ENCODE measurements at places on chromosomes 3 and 15.

DNA sequence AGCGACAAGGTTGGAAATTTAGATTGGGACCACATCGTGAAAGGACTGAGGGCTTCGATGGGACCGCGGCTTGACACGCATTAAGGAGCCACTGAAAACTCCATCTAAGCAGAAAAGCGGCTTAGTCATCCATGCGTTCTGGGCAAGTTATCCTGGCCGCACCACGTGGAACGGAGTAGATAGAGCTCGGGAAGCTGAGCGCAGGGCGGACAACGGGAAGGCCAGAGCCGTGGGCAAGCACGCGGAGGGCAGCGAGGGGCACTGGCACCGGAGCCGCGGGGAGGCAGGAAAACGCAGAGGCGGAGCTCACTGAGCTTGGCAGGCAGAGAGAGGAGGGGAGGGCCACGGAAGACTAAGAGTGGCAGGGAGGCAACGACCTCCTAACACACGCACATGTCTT lies 61.3 kb upstream of the VGLL4 start:
- no peak for DNase-seq

DNA sequence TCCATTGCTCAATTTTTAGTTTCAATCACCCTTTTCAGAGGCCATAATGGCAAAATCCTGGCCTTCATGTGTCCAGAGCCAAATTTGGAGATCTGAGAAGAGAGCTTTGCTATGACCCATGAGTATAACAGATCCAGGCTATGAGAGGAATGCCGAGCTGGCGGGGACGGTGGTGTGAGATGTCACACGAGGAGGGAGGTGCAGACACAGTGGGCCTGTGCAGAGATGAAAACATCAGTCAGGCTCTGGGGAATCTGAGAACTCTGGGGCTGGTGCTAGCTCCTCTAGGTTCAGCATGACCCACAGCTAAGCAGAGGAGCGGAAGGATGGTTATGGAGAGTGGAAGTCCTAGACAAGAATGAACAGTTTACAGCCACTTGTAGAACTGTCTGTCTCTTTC lies 398.3 kb upstream of the ATP10A start:
- DNase-seq = no peak

- DNase-seq = no peak
These were observed 65.6 kb downstream of the ZNF148 start for GRCh38 chr3:125309476-125309875.

DNA sequence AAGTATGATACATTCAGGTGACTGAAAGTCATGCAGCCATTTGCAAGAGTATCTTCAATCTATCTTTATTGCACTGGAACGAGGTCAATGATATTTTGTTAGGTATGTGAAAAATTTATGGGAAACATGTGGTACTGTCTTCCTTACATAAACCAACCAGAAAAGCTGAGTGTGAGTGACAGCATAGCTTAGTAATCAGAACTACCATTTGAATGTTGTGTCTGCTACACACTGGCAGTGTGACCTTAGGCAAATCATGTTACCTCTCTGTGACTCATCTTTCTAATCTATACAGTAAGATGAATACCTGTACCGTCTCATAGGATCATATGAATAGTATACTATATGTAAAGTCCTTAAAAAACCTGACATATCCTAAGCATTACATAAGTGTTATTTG lies 337.9 kb upstream of the IL12A start:
- DNase-seq = no peak

DNA sequence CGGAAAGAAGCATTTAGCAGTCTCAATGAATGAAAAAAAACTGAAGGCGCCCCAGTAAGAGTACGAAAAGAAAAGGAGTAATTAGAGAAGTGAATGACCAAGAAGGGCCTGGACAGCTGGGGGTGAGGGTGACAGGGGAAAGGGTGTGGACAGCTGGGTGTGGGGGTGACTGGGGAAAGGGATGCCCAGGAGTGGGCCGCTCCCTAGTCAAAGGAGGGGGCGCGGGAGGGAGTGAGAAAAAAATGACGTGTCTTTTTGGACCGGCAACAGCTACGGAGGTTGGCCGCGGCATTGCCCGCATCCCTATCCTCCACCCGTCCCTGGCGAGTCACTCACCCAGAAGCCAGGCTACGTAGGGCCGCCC lies 274 bp upstream of the ZCWPW2 start:
- no peak for DNase-seq

DNA sequence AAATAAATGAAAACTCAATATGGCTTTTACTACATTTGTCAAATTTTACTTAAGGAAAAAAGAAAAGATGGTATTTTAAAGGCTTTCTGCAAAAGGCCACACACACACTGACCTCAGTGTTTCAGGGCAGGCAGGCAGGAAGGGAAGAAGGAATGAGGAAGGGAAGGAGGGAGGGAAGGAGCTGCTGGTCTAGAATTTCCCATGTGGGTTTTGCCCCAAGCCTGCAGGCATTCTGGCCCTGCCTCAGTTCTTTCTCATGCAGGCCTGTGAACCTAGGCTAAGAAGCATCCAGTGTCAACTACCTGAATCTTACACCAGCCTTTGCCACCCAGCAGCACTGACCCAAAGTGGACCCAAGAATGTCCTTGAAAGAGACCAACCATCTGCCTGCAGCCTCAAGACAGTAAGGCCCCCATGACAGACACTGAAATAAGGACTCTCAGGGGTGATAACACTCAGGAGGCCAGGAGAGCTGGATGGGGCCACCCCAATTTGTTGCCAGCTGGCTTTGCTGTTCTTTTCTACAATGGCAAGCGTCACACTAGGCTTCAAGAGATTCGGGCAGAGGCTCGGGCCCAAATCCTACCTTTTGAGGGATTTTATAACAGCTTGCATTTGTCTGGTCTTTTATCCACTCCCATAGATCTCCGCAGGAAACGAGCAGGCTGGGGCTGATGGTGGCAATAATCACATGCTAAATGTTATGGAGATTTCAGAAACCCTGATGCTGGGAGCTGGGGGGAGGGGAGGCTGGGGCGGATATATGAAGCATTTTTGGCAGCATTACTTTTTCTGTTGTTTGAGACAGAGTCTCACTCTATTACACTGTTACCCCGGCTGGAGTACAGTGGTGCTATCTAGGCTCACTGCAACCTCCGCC lies 51.4 kb downstream of the XXYLT1 start:
- no peak for DNase-seq

- no peak for DNase-seq
These were observed 270.8 kb downstream of the OPA1 start for GRCh38 chr3:193863657-193864357.

GRCh38 chr3:86969500-86970189 lies 21.3 kb downstream of the VGLL3 start:
- DNase-seq = peak; percentile 36

DNA sequence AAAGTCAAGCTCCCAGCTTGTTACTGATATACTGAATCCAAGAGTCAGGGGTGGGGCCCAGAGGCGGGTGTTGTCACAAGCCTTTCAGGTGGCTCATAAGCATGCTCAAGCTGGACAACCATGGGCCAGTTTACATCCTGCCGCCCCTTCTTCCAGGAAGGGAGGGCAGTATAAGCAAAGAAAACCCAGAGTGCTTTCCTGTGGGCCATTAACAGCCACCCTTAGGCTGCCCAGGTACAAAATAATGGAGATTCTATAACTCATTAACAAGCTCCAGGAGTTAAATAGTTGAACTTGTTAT lies 183.2 kb downstream of the NTRK3 start:
- no peak for DNase-seq

GRCh38 chr15:57915827-57916531 lies 149.5 kb downstream of the ALDH1A2 start:
- no peak for DNase-seq

GRCh38 chr15:99441871-99442251 lies 123.9 kb upstream of the MEF2A start:
- DNase-seq = no peak

DNA sequence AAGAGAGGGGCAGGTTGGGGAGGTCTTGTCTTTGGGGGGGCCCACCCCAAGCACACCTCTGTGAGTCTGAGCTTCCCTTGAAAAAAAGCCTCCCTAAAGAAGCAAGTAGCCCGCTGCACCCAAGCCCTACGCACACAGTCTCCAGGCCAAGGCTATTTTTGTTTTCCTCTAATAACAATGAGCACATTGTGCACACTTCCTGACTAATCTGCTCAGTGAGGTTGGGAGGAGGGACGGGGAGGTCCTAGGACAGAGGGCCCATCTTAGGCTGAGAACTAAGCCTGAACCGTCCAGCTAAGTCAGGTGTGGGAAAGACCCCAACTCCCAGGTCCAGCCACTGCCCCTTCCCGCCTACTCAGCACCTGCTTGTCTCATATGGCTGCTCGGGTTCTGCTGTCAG lies 87.2 kb downstream of the HMG20A start:
- no peak for DNase-seq

- peak; percentile 90 for DNase-seq
These were observed 4.0 kb downstream of the CCDC51 start for GRCh38 chr3:48435774-48436476.

GRCh38 chr15:64624242-64624641 lies 151.1 kb downstream of the RBPMS2 start:
- no peak for DNase-seq

DNA sequence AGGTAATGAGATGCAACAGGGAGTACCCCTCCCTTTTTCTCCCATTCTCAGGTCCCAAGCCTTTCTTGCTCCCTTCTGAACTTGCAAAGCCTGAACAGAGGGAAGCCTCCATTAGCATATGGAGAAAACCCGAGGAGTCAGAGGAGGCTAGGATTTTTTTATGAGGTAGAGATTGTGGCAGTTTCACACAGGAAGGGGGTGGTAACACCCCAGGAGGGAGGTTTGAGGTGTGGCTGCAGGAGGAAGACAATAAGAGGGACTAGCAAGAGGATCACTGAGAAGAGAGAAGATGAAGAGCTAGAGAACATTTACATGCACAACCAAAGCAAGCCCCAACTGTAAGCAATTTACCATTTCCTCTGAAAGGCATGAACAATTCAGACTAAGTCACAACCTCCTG lies 322.7 kb downstream of the SV2B start:
- DNase-seq = no peak

DNA sequence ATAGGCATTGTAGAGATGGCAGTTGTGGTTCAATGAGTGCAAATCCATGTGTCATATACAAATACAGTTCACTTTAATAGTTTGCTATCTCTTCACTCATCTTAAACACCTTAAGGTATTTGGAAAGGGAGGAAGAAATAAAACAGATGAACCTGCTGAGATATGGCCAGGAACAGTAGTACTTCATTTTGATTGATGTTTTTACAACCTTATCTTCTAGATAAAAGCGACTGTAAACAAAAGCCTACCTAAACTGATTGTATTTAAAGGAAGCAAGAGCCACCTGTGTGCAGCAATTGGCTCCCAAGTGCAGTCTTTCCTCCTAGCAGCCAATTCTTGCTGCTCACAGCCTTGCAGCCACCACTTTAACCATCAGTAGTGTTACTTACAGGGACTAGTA lies 217.7 kb downstream of the CDIN1 start:
- DNase-seq = no peak

DNA sequence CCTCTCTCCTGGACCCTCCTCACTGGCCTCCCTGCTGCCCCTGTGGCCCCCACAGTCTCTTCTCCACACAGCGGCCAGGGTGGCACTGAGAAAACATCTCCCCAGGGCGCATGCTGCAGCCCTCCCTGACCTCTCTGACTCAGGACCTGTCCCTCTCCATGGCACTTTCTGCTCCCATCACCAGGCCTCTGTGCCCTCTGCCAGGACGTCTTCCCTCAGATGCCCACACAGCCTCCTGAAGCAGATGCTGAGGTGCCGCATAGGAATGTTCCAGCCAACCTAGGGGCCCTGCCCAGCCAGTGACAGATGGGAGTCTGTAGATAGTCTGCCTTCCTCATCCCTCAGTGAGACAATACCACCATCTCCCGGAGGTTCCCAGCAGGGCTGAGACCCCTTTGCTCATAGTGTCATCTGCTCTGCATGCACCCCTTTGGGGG lies 8.7 kb downstream of the MYL3 start:
- no peak for DNase-seq

GRCh38 chr3:26655231-26655630 lies 32.7 kb downstream of the LRRC3B start:
- DNase-seq = no peak

GRCh38 chr3:127676921-127677351 lies 4.2 kb downstream of the ABTB1 start:
- DNase-seq = no peak

GRCh38 chr3:143443851-143444331 lies 324.3 kb downstream of the CHST2 start:
- no peak for DNase-seq

GRCh38 chr15:61780278-61780980 lies 279.8 kb downstream of the VPS13C start:
- no peak for DNase-seq

DNA sequence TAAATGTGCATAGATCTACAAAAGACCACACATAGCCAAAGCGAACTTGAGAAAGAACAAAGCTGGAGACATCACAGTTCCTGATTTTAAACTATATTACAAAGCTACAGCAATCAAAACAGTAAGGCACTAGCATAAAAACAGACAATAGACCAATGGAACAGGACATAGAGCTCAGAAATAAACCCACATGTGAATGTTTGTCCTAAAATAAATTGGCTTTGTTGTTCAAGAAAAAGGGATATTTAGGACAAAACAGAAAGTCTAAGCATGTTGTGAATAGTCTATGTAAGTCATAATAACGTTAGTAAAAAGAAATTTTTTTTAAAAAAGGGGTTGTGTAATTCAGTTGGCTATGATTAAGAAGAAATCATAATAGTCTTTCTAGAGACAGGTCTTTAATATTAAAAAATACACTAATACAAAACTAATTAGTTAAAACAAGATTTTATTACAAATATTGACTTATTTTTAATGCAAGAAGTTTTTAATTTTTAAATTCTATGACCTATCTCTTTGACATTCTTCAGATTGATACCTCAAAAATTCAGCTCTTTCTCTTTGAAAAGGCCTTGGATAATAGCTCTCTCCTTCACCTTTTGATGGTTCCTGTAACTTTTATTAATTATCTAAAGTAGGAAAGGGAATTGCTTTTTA lies 11.6 kb downstream of the TMEM212 start:
- no peak for DNase-seq

DNA sequence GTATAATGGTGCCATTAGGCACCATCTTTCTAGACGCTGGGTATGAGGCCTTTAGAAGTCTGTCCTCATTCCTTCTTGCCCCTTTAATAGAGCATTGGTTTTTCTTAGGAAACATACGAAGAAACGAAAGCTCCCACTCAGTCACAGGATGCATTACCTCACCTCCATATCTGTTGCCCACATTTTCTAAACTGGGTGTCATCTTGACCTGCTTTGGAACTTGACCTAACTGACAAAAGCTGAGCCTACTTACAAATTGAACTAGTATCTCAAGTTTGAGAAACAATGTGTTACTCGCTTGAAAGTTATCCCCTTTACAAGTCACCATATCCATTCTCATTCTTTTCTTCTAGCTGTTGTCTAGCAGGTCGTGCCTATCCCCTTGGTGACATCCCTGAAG lies 102.7 kb downstream of the VPS8 start:
- DNase-seq = no peak

GRCh38 chr15:55241186-55241585 lies 44.4 kb upstream of the RSL24D1 start:
- no peak for DNase-seq

DNA sequence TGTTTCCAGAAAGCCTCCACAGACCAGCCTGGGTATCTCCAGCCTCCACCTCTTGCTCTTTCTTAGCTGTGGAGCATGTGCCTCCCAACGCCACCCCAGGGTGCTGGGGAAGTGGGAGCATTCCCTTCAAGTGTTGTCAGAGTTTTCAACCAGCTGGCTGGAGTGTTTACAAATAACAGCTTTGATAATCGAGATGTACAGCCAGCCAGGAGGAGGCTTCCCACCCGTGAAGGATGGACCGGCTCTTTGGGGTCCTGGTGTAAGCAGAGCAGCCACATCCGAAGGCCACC lies 8.5 kb upstream of the OXTR start:
- DNase-seq = no peak

- no peak for DNase-seq
These were observed 70.2 kb downstream of the TLE3 start for GRCh38 chr15:70027518-70027917.

GRCh38 chr3:149726716-149727407 lies 25.4 kb downstream of the COMMD2 start:
- no peak for DNase-seq
